ENCODE measurements at places on chromosomes 2 and 18.

DNA sequence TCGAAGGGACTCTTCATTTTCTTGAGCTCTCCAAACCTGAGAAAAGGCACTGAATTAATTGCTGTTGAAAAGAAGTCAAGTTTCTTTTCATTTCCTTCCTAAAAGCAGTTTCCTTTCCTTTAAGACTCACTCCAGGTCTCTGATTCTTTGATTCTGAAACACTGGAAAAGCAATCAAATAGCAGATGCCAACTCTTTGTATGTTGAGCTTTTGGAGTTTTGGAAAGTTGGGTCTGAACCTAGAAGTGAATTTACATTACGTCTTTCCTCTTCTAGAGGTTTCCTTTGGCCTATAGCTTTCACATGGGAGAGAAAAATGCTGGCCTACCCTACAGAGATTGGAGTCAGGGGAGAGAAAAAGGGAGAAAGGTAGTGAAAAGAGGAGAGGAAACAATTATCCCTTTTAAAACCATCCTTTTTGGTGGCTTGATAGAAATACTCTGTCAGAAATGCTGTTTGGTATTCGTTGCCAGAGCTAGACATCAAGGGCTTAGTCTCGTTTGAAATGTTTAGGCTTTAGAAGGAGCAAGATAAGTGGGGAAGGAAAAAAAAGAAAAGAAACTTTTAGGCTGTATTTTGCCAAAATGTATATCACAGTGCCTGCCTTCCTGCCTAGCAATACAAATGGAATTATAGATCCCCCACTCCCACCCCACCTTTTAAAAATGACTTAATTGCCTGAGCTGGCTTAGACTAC lies 187.7 kb downstream of the PRPF40A start:
- DNase-seq = no peak

GRCh38 chr18:71936744-71937143 lies 607.4 kb downstream of the CBLN2 start:
- DNase-seq = no peak

DNA sequence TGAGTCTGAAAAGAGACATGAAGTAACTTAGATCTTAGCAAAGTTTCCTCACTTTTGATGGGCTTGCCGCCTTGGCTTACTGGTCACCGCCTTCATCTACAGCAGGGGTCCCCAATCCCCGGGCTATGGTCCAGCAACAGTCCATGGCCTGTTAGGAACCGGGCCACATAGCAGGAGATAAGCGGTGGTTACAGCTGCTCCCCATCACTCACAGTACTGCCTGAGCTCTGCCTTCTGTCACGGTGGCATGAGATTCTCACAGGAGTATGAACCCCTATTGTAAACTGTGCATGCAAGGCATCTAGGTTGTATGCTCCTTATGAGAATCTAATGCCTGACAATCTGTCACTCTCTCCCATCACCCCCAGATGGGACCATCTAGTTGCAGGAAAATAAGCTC lies 72.9 kb downstream of the BIN1 start:
- DNase-seq = no peak

- DNase-seq = no peak
Observed at GRCh38 chr2:29618024-29618423, 303.4 kb downstream of the ALK start.

- peak; percentile 28 for DNase-seq
Observed at GRCh38 chr2:74333175-74333574, 10.0 kb downstream of the SLC4A5 start.

DNA sequence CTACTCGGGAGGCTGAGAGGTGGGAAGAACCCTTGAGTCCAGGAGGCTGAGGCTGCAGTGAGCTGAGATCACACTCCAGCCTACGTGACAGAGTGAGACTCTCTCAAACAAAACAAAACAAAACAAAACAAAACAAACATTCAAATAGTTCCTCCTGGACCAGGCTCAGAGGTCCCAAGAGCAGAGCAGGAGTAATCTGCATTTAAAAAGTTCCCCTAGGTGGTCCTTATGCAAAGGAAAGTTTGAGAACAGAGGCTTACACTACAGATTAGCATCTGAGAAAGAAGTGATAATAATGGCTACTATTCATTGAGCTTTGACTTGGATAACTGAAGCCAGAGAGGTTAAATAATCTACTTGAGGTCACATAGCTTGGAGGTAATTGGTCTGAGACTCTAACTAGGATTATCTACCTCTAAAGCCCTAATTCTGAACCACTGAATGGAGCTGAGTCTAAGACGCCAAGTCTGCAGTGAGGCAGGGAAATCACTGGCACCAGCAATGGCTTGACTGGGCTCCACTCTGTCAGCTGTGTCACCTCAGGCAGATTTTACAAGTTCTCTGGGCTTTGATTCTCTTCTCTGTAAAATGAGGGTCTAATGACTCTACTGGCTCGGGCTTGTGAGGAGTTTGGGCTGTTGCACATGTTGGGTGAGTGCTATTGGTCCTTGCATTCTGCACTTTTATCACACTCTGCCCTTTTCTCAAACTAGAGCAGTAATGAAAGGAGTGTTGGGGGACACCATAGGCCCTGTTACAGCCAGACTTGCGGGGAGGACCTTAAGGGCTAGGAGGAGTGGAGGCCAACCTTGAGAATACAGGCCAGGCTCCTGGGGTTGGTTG lies 29.2 kb upstream of the DLX2 start:
- no peak for DNase-seq

GRCh38 chr2:23545811-23546210 lies 160.8 kb downstream of the KLHL29 start:
- DNase-seq = no peak

GRCh38 chr2:18435426-18436037 lies 124.9 kb downstream of the RDH14 start:
- DNase-seq = no peak

DNA sequence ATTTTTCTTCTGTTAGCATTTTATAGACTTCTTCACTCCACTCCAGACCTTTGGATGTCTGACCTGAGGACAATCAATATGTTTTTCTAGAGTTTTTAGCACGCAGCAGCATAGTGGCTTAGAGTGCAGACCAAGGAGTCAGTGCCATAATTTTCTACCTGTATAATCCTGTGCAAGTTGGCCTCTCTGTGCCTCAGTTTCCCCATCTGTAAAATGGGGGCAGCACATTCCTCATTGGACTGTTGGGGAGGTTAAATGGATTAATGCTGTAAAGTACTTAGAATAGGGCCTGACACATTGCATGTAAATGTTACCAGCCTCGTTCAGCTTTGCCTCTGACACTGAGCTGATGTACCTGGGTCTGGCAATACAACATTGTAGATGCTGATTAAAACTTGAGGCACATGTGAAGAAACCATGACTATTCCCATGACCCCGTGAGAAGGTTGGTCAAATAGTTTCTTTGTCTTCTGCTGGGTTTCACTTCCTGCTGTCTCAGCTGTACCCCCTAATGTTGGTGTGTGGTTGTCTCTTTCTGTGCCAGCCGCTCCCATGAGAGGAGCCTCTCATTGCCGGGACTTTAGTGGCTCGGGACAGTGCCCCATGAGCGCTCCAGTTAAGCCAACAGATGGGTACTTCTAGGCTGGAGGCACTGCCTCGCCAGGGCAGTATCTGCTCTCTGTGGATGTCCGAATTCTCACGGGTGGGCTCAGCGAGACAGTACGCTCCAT lies 125.3 kb downstream of the SH3RF3 start:
- DNase-seq = no peak

GRCh38 chr2:68193787-68194372 lies 36.2 kb downstream of the PNO1 start:
- no peak for DNase-seq

- no peak for DNase-seq
Observed at GRCh38 chr18:8749492-8749891, 44.1 kb downstream of the MTCL1 start.

GRCh38 chr2:100237770-100238169 lies 84.5 kb downstream of the LONRF2 start:
- no peak for DNase-seq

DNA sequence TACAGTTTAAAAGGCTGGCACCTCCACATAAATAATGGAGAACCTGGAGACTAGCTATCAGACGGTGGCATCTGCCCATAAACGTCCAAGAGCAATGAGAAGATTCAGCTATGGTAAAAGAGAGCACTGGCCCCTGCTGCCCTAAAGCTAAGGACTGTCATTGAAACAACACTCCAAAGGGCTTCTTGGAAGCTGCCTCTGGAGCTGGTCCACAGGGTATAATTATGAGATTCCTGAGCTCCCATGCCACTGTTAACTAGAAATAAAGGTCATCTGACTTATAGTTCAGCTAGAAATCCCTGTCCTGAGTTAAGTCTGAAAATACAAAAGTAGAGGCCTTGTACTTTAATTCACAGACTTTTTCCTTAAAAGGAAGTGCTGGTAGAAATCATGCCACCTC lies 39.9 kb upstream of the RBMS1 start:
- DNase-seq = no peak

- no peak for DNase-seq
Observed at GRCh38 chr2:238913931-238914647, 66.2 kb downstream of the TWIST2 start.

- DNase-seq = no peak
Observed at GRCh38 chr2:60565472-60565871, 12.0 kb upstream of the BCL11A start.

DNA sequence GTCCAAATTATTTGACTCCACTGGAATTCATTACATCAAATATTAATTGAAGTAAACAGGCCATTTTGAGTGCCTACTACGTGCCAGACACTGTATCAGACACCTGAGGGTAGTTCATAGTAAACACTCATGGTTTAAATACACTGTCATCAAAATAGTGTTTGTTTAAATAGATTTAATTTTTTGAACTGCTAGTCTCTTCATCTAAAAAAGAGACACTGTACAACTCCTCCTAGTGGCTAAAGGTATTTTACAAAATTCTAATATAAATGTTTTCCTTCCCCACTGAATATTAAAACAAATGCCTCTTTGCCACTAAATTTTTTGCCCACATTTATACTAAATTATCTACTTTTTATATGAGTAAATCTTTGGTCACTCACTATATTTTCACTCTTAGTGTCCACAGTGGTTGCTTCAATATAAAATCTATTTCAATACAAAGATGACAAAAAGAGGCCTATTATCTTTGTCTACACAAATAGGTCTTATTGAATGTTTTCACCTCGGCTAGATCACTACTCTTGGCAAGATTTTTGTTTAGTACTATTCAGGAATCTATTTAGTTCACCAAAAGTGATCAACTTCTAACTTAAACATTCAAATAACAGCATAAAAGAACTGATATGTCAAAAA lies 122.1 kb downstream of the TMEM247 start:
- DNase-seq = no peak

DNA sequence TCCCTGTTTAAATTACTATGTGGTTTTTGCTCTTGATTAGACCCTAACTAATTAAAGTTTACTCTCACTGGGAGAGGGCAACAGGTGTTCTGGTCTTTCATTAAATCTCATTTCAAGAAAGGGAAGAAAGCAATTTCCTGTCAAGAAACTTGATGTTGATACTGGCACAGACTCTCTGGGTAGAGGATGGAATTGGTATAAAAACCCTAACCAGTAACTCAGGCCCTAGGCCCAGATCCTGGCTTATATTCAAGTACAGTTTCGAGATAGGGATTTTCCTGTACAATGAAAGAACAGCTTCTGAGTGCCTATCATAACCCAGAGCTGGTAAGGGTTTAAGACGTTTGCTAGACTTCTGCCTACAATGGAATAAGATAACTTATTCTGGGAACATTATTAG lies 61.6 kb upstream of the ACYP2 start:
- DNase-seq = no peak

GRCh38 chr2:217206907-217207698 lies 347.2 kb upstream of the TNP1 start:
- DNase-seq = no peak

DNA sequence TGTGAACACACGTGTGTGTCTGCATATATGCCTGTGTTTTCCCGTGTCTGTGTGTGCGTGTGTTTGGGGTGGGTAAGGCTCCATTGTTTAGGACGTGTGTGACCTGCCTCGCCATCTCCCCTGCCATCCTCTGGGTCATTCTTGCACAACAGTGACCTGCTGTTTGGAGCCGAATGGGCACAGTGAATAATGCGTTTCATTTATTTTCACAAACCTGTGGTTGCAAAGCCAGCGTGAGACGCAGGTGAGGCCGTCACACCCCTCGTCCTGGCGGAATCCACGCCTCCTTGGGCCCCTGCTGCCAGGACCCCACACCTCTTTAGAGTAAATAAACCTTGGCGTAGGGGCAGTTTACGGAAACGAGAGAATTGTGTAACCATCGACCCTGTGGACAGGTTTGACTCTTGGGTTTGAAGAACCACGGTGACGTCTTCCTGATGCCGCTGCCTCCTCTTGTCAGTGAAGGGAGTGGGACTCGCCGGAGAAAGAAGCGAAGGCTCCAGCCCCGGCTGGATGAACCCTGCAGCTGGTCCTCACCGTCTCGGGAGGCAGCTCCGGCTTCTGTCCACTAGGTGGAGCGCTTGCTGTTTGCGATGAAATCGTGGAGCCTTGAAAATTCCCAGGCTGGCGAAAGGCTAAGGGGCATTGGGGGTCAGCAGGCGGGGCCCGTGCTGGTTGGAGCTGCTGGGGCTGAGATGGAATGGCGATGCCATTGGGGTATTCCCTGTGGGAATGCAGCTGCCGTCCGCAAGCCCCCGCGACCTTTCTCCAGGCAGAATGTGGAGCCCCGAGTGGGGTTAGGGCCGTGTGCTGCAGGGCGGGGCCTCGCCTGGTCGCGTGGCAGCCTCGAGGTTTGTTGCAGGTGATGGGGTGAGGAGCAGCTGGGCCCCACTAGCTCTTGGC lies 81.1 kb downstream of the RTP5 start:
- peak; percentile 82 for DNase-seq

DNA sequence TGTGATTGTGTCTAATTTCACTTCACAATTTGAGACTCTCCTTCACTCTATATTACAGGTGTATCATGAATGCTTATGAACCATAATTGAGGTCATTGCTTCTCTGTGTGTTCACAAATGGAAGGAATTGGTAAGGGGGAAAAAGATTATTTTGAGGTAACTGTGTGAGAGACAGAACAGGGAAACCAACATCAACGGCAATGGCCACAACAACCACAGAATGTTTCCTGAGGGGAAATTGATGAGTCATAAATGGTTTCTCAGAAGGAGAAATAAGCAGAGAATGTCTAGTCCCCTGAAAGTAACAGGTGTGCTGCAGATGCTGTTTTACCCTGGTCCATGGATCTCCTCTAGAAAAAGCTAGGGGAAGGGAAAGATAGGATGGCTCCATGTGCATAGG lies 361.2 kb upstream of the GALNT5 start:
- DNase-seq = no peak

GRCh38 chr2:86016581-86016980 lies 89.1 kb downstream of the POLR1A start:
- no peak for DNase-seq

DNA sequence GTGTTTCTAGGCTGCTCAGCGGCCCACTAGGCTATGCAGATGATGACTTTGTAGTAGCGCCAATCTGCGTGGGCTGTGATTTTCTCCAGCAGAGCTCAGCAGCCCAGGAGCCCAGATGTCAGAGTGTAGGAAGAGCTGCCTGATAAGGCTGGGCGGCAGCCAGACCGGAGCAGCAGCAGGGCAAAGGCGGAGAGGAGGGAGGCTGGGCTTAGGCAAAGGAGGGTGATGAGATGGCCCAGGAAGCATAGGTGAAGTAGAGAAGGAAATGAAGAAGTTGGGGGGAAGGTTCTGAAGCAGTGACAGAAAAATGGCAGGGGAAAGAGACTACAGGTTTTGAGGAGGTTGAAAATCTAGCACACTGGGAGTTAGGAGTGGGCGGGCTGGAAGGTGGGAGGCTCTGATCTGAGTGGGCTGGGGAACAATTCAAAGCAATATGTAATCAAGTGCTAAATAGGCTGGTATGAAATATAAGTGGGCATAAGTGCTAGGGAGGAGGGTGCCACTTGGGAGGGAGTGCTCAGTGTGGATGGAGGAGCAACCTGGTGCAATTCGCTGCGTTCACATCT lies 50.6 kb upstream of the STPG4 start:
- no peak for DNase-seq

- DNase-seq = no peak
Observed at GRCh38 chr18:52484977-52485376, 145.0 kb downstream of the DCC start.

Measured in H54 (cell line).